AG09309 (cell line): ENCODE measurements at places on chromosomes 4 and X.
A peak's percentile ranks its signal among the peaks of the same experiment; 100 is the strongest.

- DNase-seq, result no peak
Observed at GRCh38 chrX:27903960-27904359, 77.3 kb downstream of the DCAF8L1 start.

DNA sequence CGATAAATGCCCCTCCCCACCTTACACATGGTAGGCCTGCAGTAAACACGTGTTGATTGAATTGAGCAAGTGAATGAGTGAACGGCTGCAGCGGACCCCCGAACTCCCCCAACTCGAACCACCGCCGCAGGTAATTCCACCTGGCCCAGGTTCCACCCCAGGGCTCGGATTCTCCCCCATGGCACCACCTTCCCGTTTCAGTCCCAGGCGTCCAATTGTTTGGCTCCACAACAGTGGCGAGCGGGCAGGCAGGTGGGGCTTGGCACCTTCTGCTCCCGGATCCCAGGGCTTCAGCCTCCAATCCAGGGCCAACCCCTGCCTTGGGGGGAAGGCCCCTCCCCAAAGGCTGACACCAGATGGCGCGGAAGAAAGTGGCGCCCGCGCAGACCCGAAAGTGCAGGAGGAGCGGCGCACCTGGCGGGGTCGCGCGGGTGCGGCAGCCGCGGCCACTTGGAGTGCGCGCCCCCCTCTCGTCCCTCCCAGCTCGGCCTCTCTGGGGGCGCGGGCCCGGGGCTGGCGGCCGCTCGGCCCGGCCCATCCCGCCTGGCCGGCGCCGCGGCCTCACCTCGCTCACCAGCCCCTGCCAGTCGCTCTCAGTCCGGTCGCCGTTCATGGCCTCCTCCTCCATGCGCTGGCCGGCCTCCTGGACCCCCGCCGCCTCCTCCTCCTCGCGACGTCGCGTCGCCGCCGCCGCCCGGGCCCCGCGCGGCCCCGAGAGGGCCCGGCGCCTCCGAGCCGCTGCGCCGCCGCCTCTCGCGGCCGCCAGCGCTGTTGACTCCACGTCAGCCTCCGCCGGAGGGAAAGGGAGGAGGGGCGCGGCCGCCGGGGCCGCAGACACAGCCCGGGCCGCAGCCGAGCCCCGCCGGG, at the start of gene CCDC149:
Gene CCDC149, minus strand, starts transcription at position 791 of the 867 bp plus-strand sequence. Its CDS starts 178 bp downstream, at position 613.
- DNase-seq, result no peak

DNA sequence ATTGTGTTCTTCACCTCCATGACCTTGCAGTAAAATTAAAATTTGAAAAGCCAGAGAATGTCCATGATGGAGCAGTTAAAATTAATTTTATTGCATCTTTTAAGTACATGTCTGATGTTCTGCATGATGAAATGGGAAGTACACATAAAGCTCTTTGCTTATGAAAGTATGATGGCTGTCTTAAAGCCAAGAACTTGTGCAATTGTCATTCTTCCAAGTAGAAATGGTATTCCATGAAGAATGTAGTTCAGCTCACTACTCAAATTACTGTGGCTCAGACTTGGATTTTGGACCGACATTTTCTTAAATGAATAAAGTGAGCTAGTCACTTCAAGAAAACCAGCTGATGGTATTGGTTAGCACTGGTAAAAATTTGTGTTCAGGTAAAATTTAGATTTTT, 161.7 kb upstream of the CXCL13 start:
- peak; percentile 54 for DNase-seq

GRCh38 chr4:182825786-182826185, 91.4 kb downstream of the DCTD start:
- DNase-seq, result no peak

- DNase-seq, result no peak
Observed at GRCh38 chr4:77852892-77853495, 9.6 kb upstream of the MRPL1 start.

GRCh38 chr4:16464651-16465050, 238.4 kb upstream of the TAPT1 start:
- no peak for DNase-seq

DNA sequence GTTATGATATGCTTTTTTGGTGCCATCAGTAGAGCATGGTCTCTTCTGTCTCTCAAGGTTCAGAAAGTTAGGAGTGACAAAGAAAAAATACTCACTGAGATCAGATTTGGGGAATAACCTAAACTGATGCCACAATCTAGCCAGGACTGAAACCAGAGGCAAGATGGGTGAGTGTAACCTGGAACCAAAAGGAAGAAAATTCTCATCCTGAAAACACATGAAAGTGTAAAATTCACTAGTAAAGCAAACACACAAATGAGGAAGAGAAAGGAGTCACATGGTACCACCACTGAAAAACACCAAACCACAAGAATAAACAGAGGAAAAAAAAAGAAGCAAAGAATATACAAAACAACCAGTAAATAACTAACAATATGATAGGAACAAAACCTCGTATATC, 96.4 kb downstream of the ANXA10 start:
- no peak for DNase-seq

DNA sequence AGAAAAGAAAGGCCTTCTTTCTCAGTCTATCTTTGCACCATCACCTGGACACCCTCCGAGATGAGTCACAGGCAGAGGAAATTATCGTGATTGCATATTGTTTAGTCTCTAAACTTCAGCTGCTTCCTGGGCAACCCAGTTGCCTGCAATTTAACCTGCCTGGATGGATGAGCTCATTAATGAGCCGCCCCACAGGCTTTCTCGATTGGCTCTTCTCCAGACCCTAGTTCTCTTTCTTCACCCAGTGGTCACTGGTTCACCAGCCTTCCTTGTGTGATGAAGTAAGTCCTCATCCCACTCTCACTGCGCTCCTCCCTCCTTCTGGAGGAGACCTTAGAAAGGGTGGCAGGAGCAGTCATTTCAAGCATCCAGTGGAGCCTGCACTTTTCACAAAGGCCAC, 94.4 kb downstream of the SOWAHB start:
- DNase-seq, result peak; percentile 78

DNA sequence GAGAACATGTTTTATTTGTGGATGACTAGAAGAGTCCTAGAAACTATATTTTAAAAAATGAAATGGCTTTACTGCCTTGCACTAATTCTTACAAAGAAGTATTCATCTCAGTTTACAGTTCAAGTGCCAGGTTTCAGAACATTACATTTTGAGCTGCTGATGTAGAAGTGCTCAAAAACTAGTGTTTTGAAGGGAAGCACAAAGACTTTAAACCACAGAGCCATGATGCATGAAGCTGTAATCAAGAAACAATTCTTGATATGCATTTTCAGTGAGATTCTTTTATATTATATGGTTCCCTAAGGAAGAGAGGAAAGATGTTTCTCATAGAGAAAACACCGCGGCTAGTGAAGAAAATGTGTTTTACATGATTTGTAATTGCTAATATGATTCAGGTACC, 1163.0 kb downstream of the RAPGEF2 start:
- DNase-seq, result no peak

GRCh38 chrX:10744007-10744406, 123.6 kb upstream of the MID1 start:
- no peak for DNase-seq

- no peak for DNase-seq
Observed at GRCh38 chrX:106039920-106040319, 1.4 kb upstream of the SERPINA7 start.

DNA sequence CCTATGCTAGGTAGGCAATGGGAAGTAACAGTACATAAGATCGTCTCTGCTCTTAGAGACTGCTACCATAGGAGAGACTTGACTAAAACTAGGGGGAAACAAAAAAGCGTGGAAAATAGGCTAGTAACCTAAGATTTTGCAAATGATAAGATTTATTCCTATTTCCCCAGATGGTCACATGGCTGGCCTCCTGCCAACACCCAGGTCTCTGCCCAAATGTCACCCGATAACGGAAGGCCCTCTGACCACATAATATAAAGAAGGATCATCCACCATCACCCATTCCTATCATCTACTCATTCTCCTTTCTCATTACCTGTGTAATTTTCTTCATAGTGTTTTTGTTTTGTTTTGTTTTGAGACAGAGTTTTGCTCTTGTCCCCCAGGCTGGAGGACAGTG, 4.7 kb downstream of the LAMP2 start:
- DNase-seq, result no peak

DNA sequence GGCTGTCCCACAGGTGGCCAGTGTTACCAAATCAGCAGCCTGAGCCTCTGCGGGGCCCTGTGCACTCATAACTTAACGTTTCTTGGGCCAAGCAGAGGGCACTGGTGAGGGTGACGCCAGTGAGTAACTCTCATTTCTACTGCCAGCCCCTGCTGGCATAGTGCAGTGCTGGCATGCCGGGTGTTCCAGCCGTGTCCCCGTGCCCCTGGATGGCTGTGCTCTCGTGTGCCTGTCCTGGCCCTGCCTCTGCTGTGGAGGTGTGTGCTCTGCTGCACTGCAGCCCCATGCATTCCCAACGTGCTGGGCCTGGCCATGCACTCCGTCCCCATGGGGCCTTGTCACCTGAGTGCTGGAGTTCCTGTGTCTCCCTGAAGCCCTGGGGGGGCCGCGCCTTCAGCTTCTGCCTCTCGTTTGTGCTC, 14.7 kb downstream of the TBC1D14 start:
- DNase-seq, result no peak

DNA sequence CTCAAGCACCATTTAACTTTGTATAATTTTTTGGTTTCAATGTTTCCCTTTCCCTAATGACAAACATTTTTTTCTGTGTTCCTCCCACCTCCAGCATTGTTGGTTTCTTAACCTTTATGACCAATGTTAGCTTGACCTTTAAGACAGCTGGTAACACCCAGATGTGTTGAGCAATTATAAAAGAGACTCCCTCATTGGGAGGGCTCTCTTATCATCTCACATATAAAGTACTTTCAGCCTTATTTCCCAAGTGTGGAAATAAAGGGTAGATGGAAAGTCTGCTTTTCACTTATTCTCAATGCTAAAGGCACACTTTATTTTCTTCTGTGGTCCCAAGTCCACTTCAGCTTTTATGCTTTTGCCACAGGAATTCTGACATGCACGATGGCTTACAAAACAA, 1420.4 kb downstream of the RAPGEF2 start:
- no peak for DNase-seq

DNA sequence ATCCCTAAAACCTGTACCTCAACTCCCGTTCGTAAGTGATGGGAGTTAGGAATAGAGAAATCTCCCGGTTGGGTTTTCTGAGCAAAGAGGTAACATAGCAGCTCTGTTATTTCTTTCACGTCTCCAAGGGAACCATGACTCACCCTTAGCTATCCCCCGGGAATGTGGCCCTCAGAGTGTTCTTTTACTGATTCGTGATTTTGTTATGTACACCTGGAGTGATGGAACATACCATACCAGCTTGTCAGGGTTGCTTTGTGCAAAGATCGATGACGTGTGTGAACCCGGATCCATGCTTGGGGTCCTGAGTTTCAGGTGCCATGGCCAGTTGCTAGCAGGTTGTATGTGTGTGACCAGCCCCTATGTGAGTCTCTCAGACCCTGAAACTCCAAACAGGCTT, 52.6 kb downstream of the HPRT1 start:
- DNase-seq, result no peak

DNA sequence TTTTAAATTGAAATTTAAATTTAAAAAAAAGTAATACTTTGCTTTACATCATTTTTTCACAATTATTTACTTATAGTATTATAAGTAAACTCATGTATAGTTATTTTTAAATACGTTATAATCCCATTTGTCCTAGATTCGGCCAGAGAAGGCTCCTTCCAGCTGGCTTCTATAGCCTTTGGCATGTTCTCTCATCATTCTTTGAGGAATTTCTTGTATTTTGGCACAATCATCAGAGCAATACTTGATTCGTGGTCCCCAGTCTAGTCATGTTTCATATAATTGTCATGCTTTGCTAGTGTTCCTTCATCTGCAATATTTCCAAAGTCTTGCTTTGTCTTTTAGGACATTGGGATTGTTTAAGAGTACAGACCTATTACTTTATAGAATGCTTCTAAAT, 1037.9 kb upstream of the AGA start:
- DNase-seq, result no peak

GRCh38 chrX:132692066-132692465, 203.2 kb upstream of the MBNL3 start:
- DNase-seq, result no peak

- no peak for DNase-seq
Observed at GRCh38 chr4:61201561-61201960, 1.4 kb downstream of the ADGRL3 start.

- no peak for DNase-seq
Observed at GRCh38 chr4:130154901-130155300, 1058.9 kb downstream of the C4orf33 start.

- DNase-seq, result no peak
Observed at GRCh38 chr4:176001151-176002006, 64.3 kb upstream of the WDR17 start.

- DNase-seq, result no peak
Observed at GRCh38 chr4:76977736-76978350, 28.3 kb downstream of the SEPTIN11 start.

- no peak for DNase-seq
Observed at GRCh38 chrX:110001740-110002299, 1.1 kb upstream of the TMEM164 start.

- no peak for DNase-seq
Observed at GRCh38 chrX:56788717-56789122, 59.7 kb downstream of the NBDY start.

- DNase-seq, result peak; percentile 79
Observed at GRCh38 chr4:54784161-54784671, 126.5 kb downstream of the KIT start.

DNA sequence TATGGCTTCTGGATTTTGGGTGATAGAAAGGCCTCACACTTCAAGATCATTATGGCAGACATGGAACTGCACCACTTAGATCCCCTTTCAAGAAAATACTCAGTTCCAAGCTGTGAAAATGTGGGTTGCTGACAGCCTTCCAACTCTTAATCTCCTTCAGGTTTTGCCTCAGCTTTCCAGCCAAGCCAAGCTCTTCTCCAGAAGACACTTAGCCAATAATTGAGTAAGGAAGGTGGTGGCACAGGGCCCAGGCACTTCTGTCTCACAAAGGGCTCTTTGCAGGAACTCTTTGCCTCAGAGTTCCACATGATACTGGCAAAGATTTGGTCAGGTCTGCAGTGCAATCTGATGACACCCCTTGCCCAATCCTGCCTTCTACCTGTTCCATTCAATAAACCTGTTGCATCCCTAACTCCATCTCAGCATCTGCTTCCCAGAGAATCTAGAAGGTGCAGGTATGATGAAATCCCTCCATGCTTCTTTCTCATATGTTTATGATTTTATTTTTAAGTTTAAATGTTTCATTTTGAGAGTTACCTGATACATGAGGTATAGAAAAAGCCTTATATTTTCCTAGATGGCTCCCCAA, 30.6 kb downstream of the ANXA5 start:
- DNase-seq, result no peak

- no peak for DNase-seq
Observed at GRCh38 chr4:82797040-82797404, 1.6 kb downstream of the SCD5 start.

DNA sequence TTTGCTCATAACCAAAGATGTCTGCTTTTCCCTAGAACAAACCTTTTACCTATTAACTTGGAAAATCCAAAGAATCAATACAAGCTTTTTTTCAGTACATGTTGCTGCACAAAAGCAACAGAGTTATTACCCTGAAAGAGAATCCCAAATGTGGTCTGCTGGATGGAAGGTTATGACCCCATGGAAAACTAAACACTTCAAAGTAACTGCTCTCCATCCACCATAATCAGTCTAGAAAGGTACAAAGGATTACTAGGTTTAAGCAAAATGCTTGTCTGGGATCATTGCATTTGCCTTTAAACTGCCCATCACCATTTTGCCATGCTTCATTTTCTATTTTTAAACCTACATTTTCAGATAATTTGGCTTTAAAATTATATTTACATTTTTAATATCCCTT, 11.7 kb downstream of the MMRN1 start:
- no peak for DNase-seq
